ENCODE measurements at places on chromosomes 3 and 15.

- DNase-seq = no peak
Observed at GRCh38 chr3:151371526-151371925, 13.0 kb downstream of the P2RY12 start.

DNA sequence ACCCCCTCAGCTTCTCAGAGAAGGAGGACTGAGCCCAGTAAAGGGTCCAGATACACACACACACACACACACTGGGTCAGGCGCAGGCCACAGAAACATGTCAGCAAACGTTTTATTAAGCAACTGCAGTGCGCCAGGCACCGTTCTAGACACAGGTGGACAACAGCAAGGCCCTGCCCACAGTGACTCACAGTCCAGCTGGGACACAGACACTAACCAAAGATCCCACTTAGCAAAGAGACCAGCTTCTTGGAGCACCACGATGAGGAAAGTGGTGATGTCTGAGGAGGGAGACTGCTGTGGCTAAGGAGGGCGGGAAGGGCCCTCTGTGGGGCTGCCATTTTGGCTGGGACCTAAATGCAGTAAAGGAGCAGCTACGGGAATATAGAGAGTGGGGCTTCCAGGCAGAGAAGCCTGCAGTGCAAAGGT is 2.8 kb upstream of the VILL start:
- DNase-seq = no peak

DNA sequence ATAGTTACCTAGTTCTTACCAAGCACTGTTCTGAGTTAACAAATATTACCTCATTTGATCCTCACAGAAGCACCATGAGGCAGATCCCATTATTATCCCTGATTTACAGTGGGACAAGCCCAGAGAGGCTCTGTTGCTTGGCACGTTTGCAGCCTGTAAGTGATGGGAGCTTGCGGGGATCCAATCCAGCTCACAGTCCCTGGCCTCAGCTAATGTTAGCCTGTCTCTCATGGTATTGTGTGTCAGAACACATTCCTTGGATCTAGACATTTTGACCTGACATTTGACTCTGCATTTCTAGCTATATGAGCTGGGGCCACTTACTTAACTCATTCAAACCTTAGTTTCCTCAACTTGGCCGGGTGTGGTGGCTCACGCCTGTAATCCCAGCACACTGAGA is 246.9 kb upstream of the LRTM1 start:
- DNase-seq = no peak

GRCh38 chr3:194929578-194929960 is 243.9 kb downstream of the FAM43A start:
- no peak for DNase-seq

DNA sequence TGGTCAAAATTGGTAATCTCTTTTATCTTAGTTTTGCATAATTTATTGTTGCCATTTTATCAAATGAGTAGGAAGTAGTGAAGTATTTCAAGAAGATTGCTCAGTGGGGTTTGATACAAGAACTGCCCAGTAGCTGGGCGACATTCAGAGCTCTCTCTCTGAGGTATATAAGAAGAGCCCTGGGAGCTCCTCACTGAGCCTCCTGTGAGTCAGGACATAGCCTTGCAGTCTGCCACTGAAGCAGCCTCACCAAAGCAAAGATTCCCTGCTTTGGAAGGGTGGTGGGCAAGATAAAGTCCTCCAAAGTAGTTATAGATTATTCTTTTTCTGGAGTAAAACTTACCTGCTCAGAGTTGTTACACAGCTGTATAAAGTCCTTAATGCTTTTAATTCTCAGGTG is 26.1 kb downstream of the SKIL start:
- no peak for DNase-seq

- DNase-seq = peak; percentile 56
Observed at GRCh38 chr3:179652447-179653095, at the start of gene USP13. Gene USP13 (plus strand): TSS chr3:179653040. CDS start chr3:179653226, 186 bp downstream.

DNA sequence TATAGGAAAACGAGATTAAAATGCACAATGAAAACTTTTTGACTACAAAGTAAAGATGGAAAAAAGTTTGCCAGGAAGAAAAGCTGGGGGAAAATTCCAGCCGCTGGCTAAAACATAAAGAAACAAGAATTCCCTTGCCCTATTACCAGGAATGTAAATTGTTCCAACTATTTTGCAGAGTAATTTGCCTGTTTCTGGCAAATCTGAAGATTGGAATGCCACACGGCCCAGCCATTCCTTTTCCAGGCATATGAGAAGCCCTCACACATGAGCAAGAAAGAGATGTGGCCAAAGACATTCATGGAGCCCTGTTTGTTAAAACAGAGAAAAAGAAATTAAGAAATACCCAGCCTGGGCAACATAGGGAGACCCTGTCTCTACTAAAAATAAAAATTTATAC is 8.4 kb upstream of the GATA2 start:
- no peak for DNase-seq
